Activated T-helper 1 cell treated with anti-CD3 and anti-CD28 coated beads, Interleukin-12 subunit alpha, Interleukin-12 subunit beta, Interleukin-2, Interleukin-4 antibody, amounts not matched to agents 30 ng/mL and 10 ng/mL and 1 ng/mL, durations not matched to agents 14 hours and 24 hours and 36 hours (primary cell): ENCODE measurements at places on chromosomes 5 and 9.

- no peak for DNase-seq
Observed at GRCh38 chr9:90772386-90772785, 29.2 kb upstream of the SYK start.

- peak; percentile 67 for DNase-seq
Observed at GRCh38 chr9:21031091-21031807, at the start of gene HACD4. TSS of gene HACD4 (minus strand) at chr9:21031640. CDS start at chr9:21031590, 50 bp downstream.

DNA sequence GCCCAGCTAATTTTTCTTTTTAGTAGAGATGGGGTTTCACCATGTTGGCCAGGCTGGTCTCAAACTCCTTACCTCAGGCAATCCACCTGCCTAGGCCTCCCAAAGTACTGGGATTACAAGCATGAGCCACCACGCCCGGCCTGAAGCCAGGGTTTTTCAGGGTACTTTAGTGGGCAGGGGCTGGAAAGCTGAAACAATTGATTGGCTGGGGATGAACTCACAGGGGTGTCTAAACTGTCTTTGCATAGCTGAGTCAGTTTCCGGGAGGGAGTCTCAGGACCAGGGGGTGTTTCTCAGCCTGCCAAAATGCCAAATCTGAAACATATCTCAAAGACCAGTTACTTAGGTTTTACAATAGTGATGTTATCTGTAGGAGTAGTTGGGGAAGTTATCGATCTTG, 46.1 kb downstream of the PRUNE2 start:
- DNase-seq: no peak

- DNase-seq: no peak
Observed at GRCh38 chr9:97638666-97639065, 5.0 kb downstream of the NCBP1 start.

GRCh38 chr9:3436629-3437420, 89.0 kb downstream of the RFX3 start:
- DNase-seq: no peak

- DNase-seq: no peak
Observed at GRCh38 chr5:110572729-110573128, 153.7 kb downstream of the TMEM232 start.

- no peak for DNase-seq
Observed at GRCh38 chr5:57776035-57776434, 293.4 kb upstream of the ACTBL2 start.

GRCh38 chr5:87027570-87027969, 240.1 kb upstream of the RASA1 start:
- no peak for DNase-seq

DNA sequence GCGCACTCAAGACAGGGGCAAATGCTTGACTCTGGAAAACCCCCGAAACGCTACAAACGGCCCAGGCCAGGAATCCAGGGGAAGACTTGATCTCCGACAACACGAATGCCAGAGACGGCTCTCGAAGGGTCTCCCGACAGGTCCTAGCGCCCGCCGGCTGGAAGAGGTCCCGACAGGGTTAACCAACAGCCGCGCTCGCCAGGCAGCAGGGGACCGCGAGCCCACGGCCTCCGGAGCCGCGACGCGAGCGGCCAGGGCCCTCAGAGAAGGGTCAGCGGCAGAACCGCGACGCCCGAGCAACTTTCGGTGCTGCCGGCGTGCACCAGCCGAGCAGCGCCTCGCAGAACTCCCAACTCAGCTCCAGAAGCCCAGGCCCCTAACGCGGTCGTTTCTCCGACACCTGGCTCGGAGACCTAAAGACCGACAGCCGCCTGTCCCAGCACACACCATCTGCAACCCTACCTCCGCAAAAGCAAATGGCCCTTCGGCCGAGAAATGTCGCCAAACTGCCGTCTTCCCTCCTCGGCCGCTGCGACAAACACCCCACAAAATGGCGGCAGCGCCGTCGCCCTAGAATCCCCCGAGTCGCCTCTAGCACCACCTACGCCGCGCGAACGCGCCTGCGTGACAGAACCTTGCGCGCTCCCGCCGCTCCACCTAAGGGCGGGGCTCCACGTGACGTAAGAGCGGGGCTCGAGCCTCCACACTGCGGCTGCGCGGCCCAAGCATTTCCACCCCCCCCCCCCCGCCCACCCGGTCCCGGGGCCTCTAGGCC, at the start of gene CLK4:
Gene CLK4 (minus strand): TSS at position 567 of the 775 bp plus-strand sequence. CDS start 3,634 bp downstream, outside the sequence.
- peak; percentile 96 for DNase-seq

DNA sequence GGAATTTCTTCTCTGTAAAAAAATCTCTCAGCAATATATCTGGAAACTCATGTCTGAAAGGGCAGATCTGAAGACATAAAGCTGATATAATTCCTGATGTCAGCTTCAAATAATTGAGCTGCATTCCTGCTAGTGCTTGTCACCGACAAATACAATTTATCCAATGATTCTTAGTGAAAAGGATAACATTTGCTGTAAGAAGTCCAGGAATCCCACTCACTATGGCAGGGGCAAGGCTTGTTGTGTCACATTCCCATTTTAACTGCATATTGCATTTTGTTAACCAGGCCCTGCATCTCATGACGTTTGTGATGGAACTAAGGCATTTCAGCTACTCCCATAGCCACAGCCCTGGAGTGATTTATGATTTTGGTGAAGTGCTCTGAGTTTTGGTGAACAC, 160.1 kb upstream of the DAB2 start:
- DNase-seq: no peak

DNA sequence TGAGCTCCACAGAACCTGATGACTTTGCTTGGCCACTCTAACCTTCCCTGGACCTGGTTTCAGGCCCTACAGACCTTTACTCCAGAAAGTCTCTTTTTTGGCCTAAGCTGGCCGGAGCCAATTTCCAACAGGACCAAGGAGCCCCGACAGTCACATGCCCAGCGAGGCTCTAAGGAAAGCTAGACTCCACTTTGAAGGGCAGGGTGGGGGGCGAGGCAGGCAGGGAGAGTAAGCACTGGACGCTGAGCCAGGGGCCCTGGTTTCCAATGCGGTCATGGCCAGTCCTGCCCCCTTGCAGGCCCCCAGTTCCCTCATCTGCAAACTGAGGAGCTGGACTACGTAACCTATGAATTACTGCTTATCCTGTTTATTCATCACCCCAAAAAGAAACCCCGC, 65.2 kb downstream of the ADAMTS2 start:
- no peak for DNase-seq

GRCh38 chr9:85872463-85872862, 68.5 kb upstream of the NAA35 start:
- no peak for DNase-seq

DNA sequence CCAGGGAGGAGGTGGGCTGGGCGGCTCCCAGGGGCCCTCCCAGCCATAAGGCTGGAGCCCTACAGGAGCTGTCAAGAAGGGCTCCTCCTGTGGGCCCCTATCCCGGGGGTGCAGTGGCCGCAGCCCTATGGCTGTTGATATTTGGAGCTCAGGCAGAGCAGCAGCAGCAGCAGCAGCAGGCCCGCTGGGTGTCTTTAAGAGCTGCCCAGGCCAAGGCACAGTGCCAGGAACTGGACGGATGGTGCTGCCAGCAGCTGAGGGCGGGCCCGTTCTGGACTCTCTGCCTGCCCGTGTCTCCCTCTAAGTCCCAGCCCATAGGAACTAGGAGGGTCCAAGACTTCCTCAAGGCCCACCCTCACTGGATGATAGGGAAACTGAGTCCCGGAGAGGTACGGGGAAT, 3.6 kb downstream of the AK1 start:
- DNase-seq: no peak

- DNase-seq: no peak
Observed at GRCh38 chr9:134350416-134350994, 24.2 kb downstream of the RXRA start.

GRCh38 chr5:1054799-1055775, 46.5 kb downstream of the NKD2 start:
- DNase-seq: no peak

GRCh38 chr5:98933445-98934072, 4.8 kb upstream of the CHD1 start:
- DNase-seq: no peak

DNA sequence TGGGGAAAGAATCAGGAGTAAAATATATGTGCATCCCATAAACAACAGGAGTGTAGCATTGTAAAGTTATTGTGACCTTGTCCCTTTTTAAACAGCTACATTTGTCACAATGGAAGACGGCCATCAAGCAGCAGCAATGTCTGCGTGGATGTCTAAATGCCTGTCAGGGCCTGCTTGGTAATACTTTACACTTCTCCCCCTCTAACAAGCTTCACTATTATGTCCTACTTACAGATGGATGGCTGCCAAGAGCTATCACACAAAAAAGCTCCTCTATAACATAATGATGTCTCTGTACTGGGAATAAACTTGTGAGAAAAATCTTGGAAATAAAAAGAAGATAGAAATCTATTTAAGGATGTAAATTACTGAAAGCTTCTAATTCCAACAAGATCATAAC, 213.0 kb downstream of the FBXL17 start:
- DNase-seq: no peak

- DNase-seq: no peak
Observed at GRCh38 chr5:132528866-132529634, 14.3 kb downstream of the IL5 start.

GRCh38 chr9:69785757-69786156, 25.9 kb upstream of the PTAR1 start:
- no peak for DNase-seq

GRCh38 chr5:17267106-17267505, 49.7 kb downstream of the BASP1 start:
- DNase-seq: no peak

DNA sequence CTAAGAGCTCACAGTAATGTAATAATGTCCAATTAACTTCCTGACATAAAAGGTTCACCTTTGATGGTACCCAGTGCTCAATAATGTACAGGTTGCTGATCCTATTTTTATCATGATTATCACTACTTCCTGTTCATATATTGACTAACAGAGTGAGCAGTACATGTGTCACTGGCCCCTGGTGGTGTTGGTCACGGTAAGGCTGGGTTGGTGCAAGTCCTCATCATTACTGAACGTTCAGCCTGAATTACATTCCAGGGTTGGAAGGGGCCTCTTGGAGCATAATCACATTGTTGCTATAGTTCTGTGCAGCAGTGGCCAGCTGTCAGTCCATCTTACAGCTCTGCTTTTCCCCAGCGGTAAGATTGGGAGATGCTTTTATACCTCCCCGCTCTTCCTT, 24.2 kb upstream of the CKMT2 start:
- DNase-seq: no peak

DNA sequence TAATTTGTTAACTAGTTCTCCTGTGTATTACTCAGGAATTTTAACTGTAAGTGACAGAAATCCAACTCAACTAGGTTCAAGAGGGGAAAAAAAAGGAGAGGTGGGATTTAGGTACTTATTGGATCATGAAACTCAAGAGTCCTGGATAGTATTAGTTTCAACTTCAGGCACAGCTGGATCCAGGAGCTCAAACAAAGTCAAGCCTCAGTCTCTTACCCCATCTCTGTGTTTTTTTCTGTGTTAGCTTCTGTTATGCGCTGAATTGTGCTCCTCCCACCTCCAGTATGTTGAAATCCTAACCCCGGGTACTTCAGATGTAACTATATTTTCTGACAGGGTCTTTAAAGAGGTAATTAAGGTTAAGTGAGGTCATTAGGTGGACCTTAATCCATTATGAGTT, 53.5 kb downstream of the SMIM23 start:
- DNase-seq: no peak

DNA sequence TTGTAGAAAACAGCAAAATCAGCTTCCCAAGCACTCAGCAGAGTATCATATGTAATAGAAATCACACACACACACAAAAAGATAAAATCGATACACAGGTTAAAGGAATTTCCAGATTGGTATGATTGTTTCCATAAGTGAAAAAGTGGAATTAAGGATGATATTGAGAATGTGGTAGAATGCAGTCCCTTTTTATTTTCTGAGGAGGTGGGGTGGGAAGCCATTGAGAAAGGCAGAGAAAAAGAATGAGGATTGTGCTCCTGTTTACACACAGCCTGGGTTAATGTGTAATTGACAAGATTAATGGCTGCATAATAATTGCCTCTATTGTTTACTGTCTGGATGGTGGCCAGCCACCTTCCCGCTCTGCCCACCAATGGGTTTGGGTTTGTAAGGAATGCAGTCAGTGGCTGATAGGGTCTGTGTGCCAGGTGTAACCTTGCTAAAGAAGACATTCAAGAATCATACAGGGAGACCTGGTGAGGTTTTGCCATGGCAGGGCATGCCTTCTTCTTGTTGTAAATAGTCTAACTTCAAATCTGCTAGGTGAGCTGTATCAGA, 177.2 kb upstream of the MAP3K1 start:
- DNase-seq: no peak

- no peak for DNase-seq
Observed at GRCh38 chr5:13746026-13746425, 198.5 kb downstream of the DNAH5 start.

DNA sequence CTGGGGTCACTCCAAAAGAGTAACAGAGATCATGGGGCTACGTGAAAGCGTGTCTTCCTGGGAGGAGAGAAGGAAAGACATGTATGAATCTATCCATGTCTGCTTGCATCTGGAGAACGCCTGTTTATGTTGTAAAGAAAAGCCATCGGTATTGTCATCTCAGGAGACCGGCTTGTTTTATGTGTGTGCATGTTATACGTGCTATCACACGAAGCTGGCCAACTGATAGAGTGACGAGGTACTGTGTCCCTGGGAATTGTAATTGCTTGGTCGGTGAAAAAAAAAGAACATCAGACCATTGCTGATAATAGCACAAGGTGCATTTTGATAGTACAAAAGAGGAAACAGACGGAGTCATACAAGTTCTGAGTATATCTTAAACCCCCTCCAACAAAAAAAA, 370 bp upstream of the CDH6 start:
- no peak for DNase-seq

DNA sequence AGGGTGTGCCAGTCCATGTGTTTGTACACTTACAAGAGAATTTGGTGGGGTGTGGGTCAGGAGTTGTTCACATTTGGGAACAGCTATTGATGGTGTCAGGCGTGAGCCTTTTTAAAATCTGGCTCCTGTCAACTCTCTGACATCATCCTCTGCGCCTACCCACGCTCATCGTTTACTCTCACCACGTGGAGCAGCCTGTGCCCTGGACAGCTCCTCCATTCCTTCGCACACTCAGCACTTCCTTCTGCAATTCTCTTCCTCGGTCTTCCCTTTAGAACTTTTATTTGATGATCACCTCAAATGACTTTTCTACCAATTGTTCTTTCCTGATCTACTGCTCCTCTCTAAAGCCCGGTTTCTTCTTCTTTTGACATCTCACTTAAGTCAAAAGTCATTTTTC, 42.1 kb upstream of the GNAQ start:
- no peak for DNase-seq

DNA sequence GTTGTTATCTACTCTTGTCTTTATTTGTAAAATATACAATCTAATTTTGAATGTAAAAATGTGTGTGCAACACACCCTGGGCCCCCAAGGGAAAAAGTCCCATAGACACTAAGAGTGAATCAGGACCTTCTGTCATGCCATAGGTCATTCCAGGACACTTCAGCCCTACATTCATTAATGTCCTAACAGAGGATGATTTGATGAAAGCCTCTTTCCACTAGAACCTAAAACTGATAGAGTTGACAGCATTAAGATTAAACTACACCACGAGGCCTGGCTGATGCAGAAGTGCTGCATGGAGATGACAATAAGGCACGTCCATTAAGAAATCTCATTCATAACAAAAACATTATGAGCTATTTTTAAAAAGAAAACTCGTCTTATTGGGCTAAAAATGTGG, 46.2 kb downstream of the FRMD3 start:
- no peak for DNase-seq
